Breast epithelium (tissue), 4 donors: ENCODE measurements at places on chromosomes 7 and 10. TPM values are rescaled to one million over a fixed set of nuclear protein-coding genes. Genes with fewer than 3 reads are reported as not detected.

GRCh38 chr10:7351894-7352293 lies 58.9 kb downstream of the SFMBT2 start:
- no peaks in the 10 kb centered on the region for H3K36me3 ChIP-seq
- H3K27ac ChIP-seq = no peak overlapping the region

DNA sequence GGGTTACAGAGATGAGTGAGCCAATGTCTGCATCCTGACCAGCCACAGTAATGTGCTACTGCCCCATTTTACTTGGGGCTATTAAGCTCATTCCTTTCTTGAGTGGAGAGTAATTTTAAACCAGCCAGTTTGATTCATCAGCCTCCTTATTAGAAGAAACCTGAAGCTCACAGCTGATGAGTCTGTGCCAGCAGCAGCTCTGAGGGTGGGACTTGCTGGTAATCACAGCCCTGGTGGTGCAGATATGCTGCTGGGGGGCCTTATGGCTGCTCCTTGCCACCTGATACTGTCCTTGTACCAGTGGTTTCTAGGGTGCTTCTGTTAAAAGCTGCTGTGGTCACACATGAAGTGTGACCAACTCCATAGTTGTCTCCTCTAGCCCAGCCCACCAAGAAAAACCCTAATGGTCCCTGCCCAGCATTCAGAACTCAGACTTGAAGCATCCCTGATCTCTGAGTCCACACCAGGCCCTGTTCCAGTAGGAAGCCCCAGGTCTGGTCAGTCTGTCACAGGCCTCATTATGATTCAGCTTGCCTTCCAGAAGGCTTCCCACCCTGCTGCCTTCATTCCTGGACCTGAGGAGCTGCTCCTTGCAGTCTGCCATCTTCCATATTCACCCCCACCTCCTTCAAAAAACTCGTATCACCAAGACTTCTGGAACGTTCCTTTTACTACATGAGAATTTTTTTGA lies 28.9 kb upstream of the RBM20 start:
- H3K4me3 ChIP-seq = no peak overlapping the region
- H3K4me1 ChIP-seq = no peaks in the 10 kb centered on the region
- no peak overlapping the region for H3K27ac ChIP-seq
- no peaks in the 10 kb centered on the region for H3K27me3 ChIP-seq
- DNase-seq = no peak
- no peaks in the 10 kb centered on the region for H3K36me3 ChIP-seq

- H3K36me3 ChIP-seq = no peaks in the 10 kb centered on the region
- DNase-seq = no peak
- H3K27ac ChIP-seq = no peak overlapping the region
- H3K4me1 ChIP-seq = no peaks in the 10 kb centered on the region
Observed at GRCh38 chr10:16652154-16652553, 130.5 kb upstream of the C1QL3 start.

GRCh38 chr10:78806681-78807221 lies 262.0 kb upstream of the ZMIZ1 start:
- no peak overlapping the region for H3K4me3 ChIP-seq
- DNase-seq = no peak
- no peaks in the 10 kb centered on the region for H3K27me3 ChIP-seq
- H3K36me3 ChIP-seq = no peaks in the 10 kb centered on the region
- no peak overlapping the region for H3K27ac ChIP-seq
- peaks cover 3% of the 10 kb centered on the region for H3K4me1 ChIP-seq

- H3K4me3 ChIP-seq = no peak overlapping the region
- DNase-seq = no peak
- H3K4me1 ChIP-seq = no peaks in the 10 kb centered on the region
- H3K36me3 ChIP-seq = no peaks in the 10 kb centered on the region
- no peaks in the 10 kb centered on the region for H3K27me3 ChIP-seq
Observed at GRCh38 chr10:24989867-24990266, 26.1 kb downstream of the ENKUR start.

GRCh38 chr10:9342885-9343570 lies 1288.5 kb downstream of the GATA3 start:
- H3K27ac ChIP-seq = no peak overlapping the region
- no peak overlapping the region for H3K4me3 ChIP-seq
- no peaks in the 10 kb centered on the region for H3K4me1 ChIP-seq
- DNase-seq = no peak

- H3K27ac ChIP-seq = no peak overlapping the region
- no peaks in the 10 kb centered on the region for H3K4me1 ChIP-seq
- DNase-seq = no peak
Observed at GRCh38 chr7:77765906-77766800, 32.1 kb downstream of the TMEM60 start.

- H3K27ac ChIP-seq = peak overlapping the region; percentile 58
- H3K4me1 ChIP-seq = no peaks in the 10 kb centered on the region
- no peak for DNase-seq
- peaks cover 6% of the 10 kb centered on the region for H3K36me3 ChIP-seq
- no peak overlapping the region for H3K4me3 ChIP-seq
Observed at GRCh38 chr7:102427019-102427405, 6.4 kb upstream of the ORAI2 start.

GRCh38 chr10:106557951-106558733 lies 606.4 kb downstream of the SORCS1 start:
- DNase-seq = no peak
- H3K36me3 ChIP-seq = no peaks in the 10 kb centered on the region
- H3K27me3 ChIP-seq = no peaks in the 10 kb centered on the region
- H3K4me1 ChIP-seq = no peaks in the 10 kb centered on the region

GRCh38 chr10:117492504-117492903 lies 50.0 kb upstream of the EMX2 start:
- DNase-seq = no peak
- no peak overlapping the region for H3K27ac ChIP-seq
- H3K4me3 ChIP-seq = no peak overlapping the region
- peaks cover 6% of the 10 kb centered on the region for H3K27me3 ChIP-seq
- no peaks in the 10 kb centered on the region for H3K36me3 ChIP-seq
- H3K4me1 ChIP-seq = no peaks in the 10 kb centered on the region

GRCh38 chr10:95792211-95792780 lies 36.3 kb downstream of the ENTPD1 start:
- peak overlapping the region; percentile 76 for H3K27ac ChIP-seq
- DNase-seq = no peak
- no peaks in the 10 kb centered on the region for H3K27me3 ChIP-seq
- no peak overlapping the region for H3K4me3 ChIP-seq
- H3K36me3 ChIP-seq = no peaks in the 10 kb centered on the region
- H3K4me1 ChIP-seq = no peaks in the 10 kb centered on the region

DNA sequence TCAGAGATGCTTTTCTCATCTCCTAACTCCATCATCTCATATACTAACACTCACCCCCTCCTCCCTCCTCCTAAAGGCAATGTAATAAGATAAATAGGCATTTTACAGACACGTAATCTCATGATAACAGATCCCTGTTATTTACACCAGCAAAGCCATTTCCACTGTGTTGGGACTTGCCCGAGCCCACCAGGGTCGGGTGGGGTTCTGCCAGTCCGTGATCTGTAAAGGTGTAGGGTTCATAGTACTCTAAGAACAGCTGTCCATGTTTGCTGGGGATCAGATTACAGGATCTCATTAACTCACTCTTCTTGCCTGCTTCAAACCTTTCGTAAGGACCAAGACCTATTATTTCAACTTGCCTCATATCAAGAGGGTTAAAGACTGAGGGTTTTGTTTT lies 172.4 kb downstream of the FZD1 start:
- H3K4me1 ChIP-seq = no peaks in the 10 kb centered on the region
- DNase-seq = no peak
- H3K36me3 ChIP-seq = no peaks in the 10 kb centered on the region
- no peaks in the 10 kb centered on the region for H3K27me3 ChIP-seq

GRCh38 chr10:114012650-114013049 lies 31.0 kb upstream of the ADRB1 start:
- no peaks in the 10 kb centered on the region for H3K4me1 ChIP-seq
- no peak overlapping the region for H3K27ac ChIP-seq
- H3K36me3 ChIP-seq = no peaks in the 10 kb centered on the region
- H3K4me3 ChIP-seq = no peak overlapping the region
- DNase-seq = no peak

- no peaks in the 10 kb centered on the region for H3K4me1 ChIP-seq
- no peak overlapping the region for H3K4me3 ChIP-seq
- no peak overlapping the region for H3K27ac ChIP-seq
- H3K36me3 ChIP-seq = no peaks in the 10 kb centered on the region
Observed at GRCh38 chr10:11242443-11243387, 225.0 kb downstream of the CELF2 start.

DNA sequence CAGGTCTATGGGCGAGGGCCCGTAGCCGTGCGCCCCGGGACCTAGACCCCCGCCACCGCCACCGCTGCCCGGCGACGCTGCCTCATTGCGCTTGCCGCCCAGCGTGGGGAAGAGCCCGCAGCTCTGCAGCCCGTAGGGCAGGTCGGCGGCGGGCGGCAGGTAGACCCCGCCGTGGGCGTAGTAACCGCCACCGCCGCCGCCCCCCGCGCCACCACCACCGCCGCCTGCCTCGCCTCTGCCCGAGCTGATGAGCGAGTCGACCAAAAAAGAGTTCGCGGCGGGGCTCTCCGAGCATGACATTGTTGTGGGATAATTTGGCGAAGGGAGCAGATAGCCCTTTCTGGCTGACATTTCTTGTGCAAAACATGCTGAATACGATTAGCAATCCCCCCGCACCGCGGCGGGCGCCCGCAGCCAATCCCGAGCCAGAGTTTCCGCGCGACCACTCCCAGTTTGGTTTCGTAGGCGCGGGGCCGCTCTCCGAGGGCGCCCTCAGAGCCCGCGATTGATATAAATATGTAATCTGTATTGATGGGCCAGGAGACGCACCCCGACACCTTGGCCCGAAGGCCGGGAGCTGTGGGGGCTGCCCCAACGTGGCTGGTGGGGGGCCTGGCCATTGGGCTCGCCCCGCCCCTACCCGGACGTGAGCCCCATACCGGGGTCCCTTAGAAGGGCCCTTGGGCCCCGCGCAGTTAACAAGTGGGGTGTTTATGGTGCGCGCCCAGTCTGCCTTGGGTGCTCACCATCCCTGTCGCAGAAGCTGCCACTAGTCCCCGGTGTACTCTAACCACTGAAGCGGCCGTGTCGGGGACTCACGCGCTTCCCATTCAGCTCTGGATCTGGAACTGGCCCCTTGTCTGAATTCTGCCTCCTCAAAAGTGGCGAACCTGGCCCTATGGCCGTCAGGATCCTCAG lies at the start of gene HOXA10:
TSS of gene HOXA10 (minus strand) at position 365 of the 918 bp plus-strand sequence. CDS start at position 351, 14 bp downstream.
- peak within 1 kb of the TSS; percentile 91 for H3K27ac ChIP-seq
- DNase-seq = peak; percentile 48
- peak within 1 kb of the TSS; percentile 62 for H3K4me3 ChIP-seq
- H3K36me3 ChIP-seq = no peaks in the 10 kb centered on the region
- no peaks in the 10 kb centered on the region for H3K4me1 ChIP-seq

- DNase-seq = peak; percentile 65
- H3K27ac ChIP-seq = peak overlapping the region; percentile 54
- no peaks in the 10 kb centered on the region for H3K27me3 ChIP-seq
- peak overlapping the region; percentile 96 for H3K4me3 ChIP-seq
- H3K36me3 ChIP-seq = no peaks in the 10 kb centered on the region
Observed at GRCh38 chr7:105387508-105388355, 989 bp downstream of the SRPK2 start.

GRCh38 chr7:19117091-19117869 lies at the start of gene TWIST1:
Gene TWIST1, minus strand, starts transcription at chr7:19117636. Its CDS starts 315 bp downstream, at chr7:19117321.
- no peaks in the 10 kb centered on the region for H3K36me3 ChIP-seq
- peak within 1 kb of the TSS; percentile 84 for H3K4me3 ChIP-seq
- no peaks in the 10 kb centered on the region for H3K27me3 ChIP-seq
- H3K27ac ChIP-seq = peak within 1 kb of the TSS; percentile 69

DNA sequence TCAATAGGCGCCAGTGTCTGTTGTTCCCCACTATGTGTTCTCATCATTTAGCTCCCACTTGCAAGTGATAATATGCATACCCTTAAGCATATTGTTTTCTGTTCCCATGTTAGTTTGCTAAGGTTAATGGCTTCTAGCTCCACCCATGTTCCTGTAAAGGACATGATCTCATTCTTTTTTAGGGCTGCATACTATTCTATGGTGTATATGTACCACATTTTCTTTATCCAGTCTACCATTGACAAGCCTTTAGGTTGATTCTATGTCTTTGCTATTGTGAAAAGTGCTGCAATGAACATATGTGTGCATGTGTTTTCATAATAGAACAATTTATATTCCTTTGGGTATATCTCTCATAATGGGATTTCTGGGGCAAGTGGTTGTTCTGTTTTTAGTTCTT lies 77.8 kb upstream of the PLXDC2 start:
- no peaks in the 10 kb centered on the region for H3K4me1 ChIP-seq
- no peak overlapping the region for H3K27ac ChIP-seq
- H3K27me3 ChIP-seq = no peaks in the 10 kb centered on the region
- H3K36me3 ChIP-seq = no peaks in the 10 kb centered on the region

- H3K27ac ChIP-seq = peak overlapping the region; percentile 85
- peaks cover 5% of the 10 kb centered on the region for H3K4me1 ChIP-seq
- no peak overlapping the region for H3K4me3 ChIP-seq
Observed at GRCh38 chr7:47407136-47407535, 174.8 kb downstream of the TNS3 start.

- no peak overlapping the region for H3K4me3 ChIP-seq
- DNase-seq = no peak
- no peak overlapping the region for H3K27ac ChIP-seq
- H3K36me3 ChIP-seq = no peaks in the 10 kb centered on the region
- H3K4me1 ChIP-seq = no peaks in the 10 kb centered on the region
- H3K27me3 ChIP-seq = no peaks in the 10 kb centered on the region
Observed at GRCh38 chr7:46993396-46993795, 588.5 kb downstream of the TNS3 start.

DNA sequence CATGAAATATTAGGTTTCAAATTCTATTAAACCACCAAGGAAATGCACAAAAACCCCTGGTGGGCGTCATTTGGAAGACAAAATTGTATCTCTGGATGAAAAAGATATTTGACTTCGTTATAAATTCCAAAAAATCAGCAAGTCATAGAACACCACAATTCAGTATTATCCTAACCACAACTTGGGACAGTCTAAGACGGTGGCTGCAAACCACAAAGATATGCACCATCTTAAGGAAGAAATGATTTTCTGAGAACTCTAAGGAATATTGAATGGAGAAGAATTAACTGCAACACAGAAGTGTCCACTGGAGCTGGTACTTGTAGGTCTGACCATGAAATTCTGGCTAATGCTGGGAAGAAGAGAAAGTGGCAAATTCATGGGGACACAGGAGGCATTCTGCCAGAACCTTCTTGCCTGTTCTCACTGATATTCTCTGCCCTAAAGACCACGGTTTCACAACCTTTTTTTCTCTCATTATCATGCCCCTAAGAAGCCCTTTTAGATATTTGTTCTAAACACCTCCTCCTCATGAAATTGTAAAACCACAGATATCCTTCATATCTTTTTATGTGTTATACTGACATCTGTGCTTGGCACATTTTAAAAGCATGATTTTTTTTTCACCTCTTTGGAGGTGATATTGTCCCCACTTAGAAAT lies 92.9 kb downstream of the SFMBT2 start:
- peaks cover 10% of the 10 kb centered on the region for H3K4me1 ChIP-seq
- no peaks in the 10 kb centered on the region for H3K27me3 ChIP-seq
- no peak for DNase-seq
- H3K4me3 ChIP-seq = no peak overlapping the region
- no peaks in the 10 kb centered on the region for H3K36me3 ChIP-seq

- H3K27me3 ChIP-seq = no peaks in the 10 kb centered on the region
- H3K27ac ChIP-seq = no peak overlapping the region
- peaks cover 7% of the 10 kb centered on the region for H3K36me3 ChIP-seq
- DNase-seq = no peak
- H3K4me1 ChIP-seq = no peaks in the 10 kb centered on the region
- H3K4me3 ChIP-seq = no peak overlapping the region
Observed at GRCh38 chr7:149070372-149071125, 20.0 kb downstream of the ZNF786 start.

CYCS gene
- 30.5 TPM for total RNA-seq

STEAP1B gene
- total RNA-seq = 0.32 TPM

HTR5A gene
- not detected for total RNA-seq

TEX47 gene
- total RNA-seq = not detected

ELAPOR2 gene
- total RNA-seq = 14.4 TPM

ASNS gene
- total RNA-seq = 16.5 TPM

FGL2 gene
- 23.3 TPM for total RNA-seq

TPK1 gene
- total RNA-seq = 9.8 TPM

OR9A2 gene
- 2.0 TPM for total RNA-seq

BEND7 gene
- total RNA-seq = 19.3 TPM

PDE6C gene
- not detected for total RNA-seq

SPDYE6 gene
- total RNA-seq = not detected

HACD1 gene
- 13.2 TPM for total RNA-seq
